ENCODE measurements at places on chromosomes 1 and 21.

- DNase-seq: no peak
These were observed 41.2 kb downstream of the GADD45A start for GRCh38 chr1:67726224-67726623.

DNA sequence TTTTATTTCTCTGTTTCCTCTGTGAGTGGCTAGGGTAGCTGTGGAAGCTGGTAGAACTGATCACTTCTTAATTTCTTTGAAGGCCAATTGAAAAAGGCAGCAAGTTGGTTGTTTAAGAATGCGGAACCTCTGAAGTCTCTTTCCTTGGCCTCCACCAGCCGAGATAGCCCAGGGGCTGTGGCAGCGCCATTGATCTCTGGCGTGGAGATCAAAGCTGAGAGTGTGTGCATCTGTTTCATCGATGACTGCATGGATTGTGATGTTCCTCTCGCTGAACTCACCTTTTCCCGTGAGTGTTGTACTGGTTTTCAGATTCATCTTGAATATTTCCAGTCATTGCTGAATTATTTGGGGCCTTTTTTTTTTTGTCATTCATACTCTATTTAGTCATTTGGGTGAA lies 97.7 kb downstream of the VPS13D start:
- no peak for DNase-seq

DNA sequence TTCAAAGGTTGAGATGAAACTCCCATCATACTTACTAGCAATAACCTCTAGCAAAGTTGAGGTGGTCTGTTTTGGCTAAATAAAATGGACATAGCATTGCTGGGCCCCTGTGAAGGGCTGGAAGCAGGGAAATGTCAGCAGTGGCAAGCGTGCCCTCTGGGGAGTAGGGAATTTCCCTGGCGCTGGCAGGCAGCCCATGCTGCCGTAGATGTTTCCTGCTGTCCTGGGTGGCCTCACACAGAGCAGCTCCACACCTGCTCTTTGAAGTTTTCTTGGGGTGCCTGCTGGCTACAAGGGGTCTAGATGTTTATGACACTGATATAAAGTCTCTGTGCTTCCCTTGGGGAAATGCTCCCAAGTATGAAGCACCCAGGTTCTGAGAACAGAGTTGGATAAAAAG lies 30.2 kb downstream of the ADARB1 start:
- no peak for DNase-seq

DNA sequence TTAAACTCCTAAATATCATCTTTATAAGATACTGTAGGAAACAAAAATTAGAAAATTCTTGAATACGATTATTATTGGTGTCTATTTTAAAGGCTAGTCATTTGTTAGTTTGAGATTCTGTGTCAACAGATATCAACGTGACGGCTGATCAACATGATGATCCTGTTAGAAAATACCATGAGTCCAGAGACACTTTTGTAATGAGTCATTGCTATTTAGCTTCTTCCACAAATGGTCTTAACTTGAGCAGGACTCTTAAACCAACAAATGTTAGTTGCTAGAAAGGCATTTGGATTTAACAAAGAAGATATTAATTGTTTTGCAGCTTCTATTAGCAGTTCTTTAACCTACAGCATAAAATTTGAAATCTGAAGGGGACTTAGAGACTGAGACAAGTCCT lies 131.2 kb downstream of the TGFB2 start:
- no peak for DNase-seq

GRCh38 chr1:41504114-41505035 lies 19.9 kb upstream of the EDN2 start:
- no peak for DNase-seq

DNA sequence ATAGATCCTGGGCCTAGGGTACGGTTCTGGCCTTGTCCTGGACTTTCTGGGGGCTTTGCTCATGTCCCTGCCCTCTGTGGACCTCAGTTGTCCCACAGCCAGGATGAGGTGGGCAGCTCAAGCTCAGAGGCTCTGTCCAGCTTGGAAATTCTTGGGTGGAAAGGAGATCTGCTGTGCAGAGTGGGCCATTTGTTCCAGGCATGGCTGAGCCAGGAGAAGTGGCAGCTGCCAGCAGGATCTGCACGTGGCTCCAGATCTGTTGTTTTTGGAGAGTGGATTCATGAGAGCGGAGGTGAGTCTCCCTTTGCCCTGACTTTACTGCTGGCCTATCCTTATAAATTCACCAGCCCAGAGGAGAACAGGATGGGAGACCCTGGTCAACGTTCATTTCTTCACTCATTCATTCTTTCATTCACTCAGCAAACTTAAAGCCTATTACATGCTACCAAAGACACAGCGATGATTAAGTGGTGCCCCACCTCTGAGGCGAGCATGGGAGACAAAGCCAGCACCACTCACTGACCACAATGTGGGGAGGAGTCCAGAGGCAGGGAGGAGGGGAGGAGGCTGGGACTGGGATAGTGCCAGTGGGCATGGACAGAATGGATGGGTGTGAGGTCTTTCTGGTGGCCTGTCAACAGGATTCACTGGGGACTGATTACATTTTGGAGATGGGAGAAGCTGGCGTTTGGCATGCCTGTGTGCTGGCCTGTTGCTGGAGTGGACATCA lies 205.1 kb downstream of the TRABD2B start:
- DNase-seq: no peak

DNA sequence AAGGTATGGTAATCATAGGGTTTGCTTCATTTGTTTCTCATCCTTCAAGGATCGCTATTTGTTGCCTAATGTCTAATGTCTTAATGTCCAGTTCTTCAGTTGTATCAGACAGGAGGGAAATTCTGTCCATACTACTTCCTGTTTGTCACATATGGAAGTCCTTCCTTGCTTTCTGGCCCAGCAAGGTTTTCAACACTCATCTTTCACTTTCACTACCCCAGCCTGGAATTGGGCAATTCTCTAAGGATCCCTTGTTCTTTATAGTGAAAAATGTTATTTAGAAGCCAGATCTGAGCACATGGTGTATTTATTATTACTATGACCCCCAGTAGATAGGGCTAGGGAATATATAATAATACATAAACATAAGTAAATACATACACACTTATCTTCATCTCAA lies 50.6 kb upstream of the SLC35A3 start:
- DNase-seq: no peak

GRCh38 chr1:230509281-230509977 lies 83.3 kb upstream of the PGBD5 start:
- DNase-seq: no peak

DNA sequence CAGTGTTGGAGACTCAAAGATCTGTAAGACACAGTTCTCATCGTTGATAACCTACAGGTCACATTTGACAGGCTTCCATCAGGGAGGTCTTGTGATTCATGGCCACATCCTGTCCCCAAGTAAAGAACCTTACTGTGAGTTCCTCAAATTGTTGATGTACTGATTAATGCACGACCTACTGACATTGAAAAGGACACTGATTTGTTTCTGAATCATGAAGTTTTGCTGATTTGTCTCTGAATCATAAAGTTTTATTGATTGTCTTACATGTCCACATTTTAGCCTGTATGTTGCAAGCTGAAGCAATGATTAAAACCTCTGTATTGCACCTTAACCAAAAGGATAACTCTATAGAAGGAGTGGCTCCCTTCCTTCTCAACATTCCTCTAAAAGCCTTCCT lies 476.3 kb upstream of the RUNX1 start:
- DNase-seq: no peak

Data from stimulated activated CD8-positive, alpha-beta memory T cell treated with anti-CD3 and anti-CD28 coated beads, Interleukin-4, amount 100 ng/mL, for 4 hours (primary cell).